ENCODE measurements at places on chromosomes 4 and X.

- DNase-seq, result no peak
These were observed 33.1 kb upstream of the CYP4V2 start for GRCh38 chr4:186158021-186158813.

DNA sequence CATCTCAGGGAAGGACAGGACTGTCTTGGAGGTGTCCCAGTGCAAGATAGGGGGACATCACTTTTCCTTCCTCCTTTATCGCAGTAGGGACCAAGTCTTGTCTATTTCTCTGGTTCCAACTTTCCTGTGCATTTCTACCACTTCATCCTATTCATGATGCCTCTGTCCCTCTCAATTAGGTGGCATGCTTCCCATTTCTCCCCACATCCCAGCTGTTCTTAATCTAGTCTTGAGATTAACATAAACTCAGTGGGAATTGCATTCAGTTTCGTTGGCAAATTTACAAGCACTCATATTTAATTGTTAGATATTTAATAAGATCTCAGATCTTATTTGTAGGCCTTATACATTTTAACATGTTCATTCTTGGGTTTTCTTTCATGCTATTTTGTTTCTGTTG is 15.7 kb upstream of the ODAM start:
- DNase-seq, result no peak

GRCh38 chr4:28248269-28248668 is 1387.6 kb downstream of the STIM2 start:
- no peak for DNase-seq

- DNase-seq, result no peak
These were observed 62.7 kb upstream of the GRID2 start for GRCh38 chr4:92241094-92241493.

- DNase-seq, result no peak
These were observed 38.5 kb downstream of the ZCCHC12 start for GRCh38 chrX:118862091-118862490.
